ENCODE measurements at places on chromosomes 12 and 14.

- DNase-seq: no peak
Observed at GRCh38 chr12:123471374-123472068, 13.6 kb downstream of the SNRNP35 start.

- no peak for DNase-seq
Observed at GRCh38 chr12:83378186-83378727, 691.6 kb downstream of the TMTC2 start.

DNA sequence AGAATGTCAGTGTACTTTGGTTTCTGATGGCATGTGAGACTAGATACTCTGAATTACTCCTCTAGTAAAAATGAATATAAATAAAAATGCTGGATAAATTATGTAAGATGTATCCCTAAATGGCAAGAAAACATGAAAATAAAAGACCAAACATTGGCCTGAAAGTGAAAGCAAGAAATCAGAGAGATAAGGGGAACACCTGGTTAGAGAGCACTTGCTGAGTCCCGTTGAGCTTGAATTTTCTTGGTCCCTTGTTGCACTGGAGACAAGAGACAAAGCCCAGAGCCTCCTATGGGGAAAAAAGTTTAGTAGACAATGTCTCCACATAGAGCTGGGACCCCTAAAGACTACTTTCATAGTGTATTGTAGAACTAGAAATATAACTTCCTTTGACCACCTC, 23.9 kb downstream of the RASSF8 start:
- no peak for DNase-seq

DNA sequence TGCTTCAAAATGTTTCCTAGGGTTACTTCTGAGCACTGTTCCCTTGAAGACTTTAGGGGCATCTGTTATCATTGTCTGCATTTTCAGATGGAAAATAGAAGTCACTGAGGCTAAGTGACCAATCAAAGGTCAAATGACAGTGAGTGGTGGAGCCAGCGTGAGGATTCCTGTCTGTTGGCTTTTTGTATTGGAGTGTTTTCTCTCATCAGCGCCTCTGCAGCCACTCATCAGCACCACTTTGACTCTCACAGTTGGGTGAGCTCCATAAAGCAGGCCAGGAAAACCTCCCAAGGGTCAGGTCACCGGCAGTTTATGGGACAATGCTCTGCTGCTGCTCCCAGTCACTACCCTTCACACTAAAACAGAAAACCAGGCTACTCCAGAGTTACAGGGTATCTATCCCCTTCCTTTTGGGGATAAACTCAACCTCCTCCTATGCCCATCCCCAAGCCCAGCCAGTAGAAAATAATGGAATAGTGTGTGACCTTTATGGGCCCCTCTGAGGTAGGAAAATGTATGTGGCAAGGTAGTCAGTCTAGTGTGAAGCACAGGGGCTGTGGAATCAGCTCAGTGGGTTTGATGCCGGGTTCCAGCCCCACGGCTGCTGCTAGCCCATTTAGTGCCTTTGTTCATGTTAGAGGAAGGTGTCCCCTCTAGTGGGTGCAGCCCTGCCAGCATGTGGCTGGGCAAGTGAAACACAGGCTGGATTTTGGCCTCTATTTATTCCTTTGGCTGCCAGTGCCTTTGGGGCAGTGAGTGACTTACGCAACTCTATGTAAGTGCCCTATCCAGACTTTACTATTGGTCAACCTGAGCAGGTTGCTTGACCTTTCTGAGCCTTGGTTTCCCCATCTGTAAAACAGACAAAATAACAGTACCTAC, 133.8 kb upstream of the CPM start:
- DNase-seq: no peak

GRCh38 chr12:50518090-50518489, 13.3 kb downstream of the DIP2B start:
- DNase-seq: no peak

- DNase-seq: no peak
Observed at GRCh38 chr12:78371284-78371683, 493.3 kb upstream of the SYT1 start.

DNA sequence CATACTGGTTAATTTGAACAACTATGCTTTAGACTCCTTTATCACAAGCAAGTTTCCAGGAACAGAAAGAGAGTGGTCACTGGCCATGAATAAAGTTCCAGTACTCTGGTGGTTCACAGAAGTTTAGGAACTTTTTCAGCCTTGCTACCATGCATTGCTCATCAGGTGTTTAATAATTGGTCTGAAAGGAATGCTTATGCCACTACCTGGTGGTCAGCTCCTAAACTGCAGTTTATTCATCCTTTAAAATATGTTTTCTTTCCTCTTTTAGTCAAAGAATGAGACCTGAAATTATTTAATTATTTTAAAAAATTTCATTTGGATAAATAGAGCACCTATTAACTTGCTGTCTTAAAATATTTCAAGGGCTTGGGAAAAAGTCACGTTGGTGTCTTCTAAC, 260.1 kb upstream of the OR4E1 start:
- peak; percentile 33 for DNase-seq

Measured in CD4-positive, alpha-beta T cell treated with Interleukin-4 for 4 hours (primary cell).